Adrenal gland (tissue), 19 donors: ENCODE measurements at places on chromosomes 12 and 14. TPM values are rescaled to one million over a fixed set of nuclear protein-coding genes. Genes with fewer than 3 reads are reported as not detected.

CLEC4C gene
- polyA plus RNA-seq, result not detected

TAS2R20 gene
- 0.17 TPM for polyA plus RNA-seq

TTC9 gene
- polyA plus RNA-seq, result 1.3 TPM

GPR135 gene
- polyA plus RNA-seq, result 2.5 TPM

C12orf50 gene
- polyA plus RNA-seq, result 0.16 TPM

TPH2 gene
- not detected for polyA plus RNA-seq

TMCC3 gene
- polyA plus RNA-seq, result 1.2 TPM

FZD10 gene
- 0.07 TPM for polyA plus RNA-seq

PTGER2 gene
- polyA plus RNA-seq, result 1.2 TPM

BCL11B gene
- polyA plus RNA-seq, result 0.24 TPM

PFKM gene
- 93.7 TPM for polyA plus RNA-seq

MEG3 gene
- 8,129 TPM for polyA plus RNA-seq

NTN4 gene
- polyA plus RNA-seq, result 15.6 TPM

VRTN gene
- not detected for polyA plus RNA-seq

RPL41 gene
- polyA plus RNA-seq, result 2,153 TPM

IFNG-AS1 gene
- not detected for polyA plus RNA-seq

LHX5 gene
- not detected for polyA plus RNA-seq

TCL1B gene
- polyA plus RNA-seq, result 0.13 TPM

UTP20 gene
- 13.9 TPM for polyA plus RNA-seq

PTPRB gene
- polyA plus RNA-seq, result 8.5 TPM

NCAPD2 gene
- polyA plus RNA-seq, result 10.1 TPM

MCRS1 gene
- polyA plus RNA-seq, result 28.3 TPM

IL26 gene
- not detected for polyA plus RNA-seq

AMHR2 gene
- polyA plus RNA-seq, result 19.8 TPM

SMCO3 gene
- polyA plus RNA-seq, result 0.24 TPM

FITM1 gene
- polyA plus RNA-seq, result 25.7 TPM

CCDC175 gene
- not detected for polyA plus RNA-seq

PLCZ1 gene
- not detected for polyA plus RNA-seq

SPRING1 gene
- 14.4 TPM for polyA plus RNA-seq

SERPINA9 gene
- not detected for polyA plus RNA-seq

BIN2 gene
- 4.6 TPM for polyA plus RNA-seq

KCNMB4 gene
- 7.1 TPM for polyA plus RNA-seq

FGF23 gene
- 0.13 TPM for polyA plus RNA-seq

TNFAIP2 gene
- 615 TPM for polyA plus RNA-seq

PROX2 gene
- polyA plus RNA-seq, result not detected

CIROP gene
- polyA plus RNA-seq, result not detected

CLEC1B gene
- polyA plus RNA-seq, result 1.3 TPM

BMP4 gene
- 25.6 TPM for polyA plus RNA-seq
